ENCODE measurements at places on chromosomes 5 and 9.
A peak's percentile ranks its signal among the peaks of the same experiment; 100 is the strongest.

DNA sequence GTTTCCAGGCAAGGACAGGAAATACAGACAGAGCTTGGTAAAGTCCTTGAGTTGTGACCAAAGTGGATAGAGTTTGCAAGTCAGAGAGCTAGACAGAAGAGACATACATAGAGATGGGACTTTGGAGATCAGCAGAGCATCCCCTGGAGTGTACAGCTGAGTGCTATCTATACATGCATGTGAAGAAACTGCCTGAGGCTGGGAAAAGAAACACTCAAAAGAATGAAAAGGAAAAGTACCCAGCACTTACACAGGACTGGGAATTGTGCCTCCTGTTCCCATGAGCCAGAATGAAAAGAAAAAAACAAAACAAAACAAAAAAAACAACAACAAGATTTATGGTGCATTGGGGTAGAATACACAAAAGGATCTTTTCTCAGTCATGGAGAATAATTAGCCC lies 606.4 kb downstream of the ZNF608 start:
- no peak for DNase-seq

DNA sequence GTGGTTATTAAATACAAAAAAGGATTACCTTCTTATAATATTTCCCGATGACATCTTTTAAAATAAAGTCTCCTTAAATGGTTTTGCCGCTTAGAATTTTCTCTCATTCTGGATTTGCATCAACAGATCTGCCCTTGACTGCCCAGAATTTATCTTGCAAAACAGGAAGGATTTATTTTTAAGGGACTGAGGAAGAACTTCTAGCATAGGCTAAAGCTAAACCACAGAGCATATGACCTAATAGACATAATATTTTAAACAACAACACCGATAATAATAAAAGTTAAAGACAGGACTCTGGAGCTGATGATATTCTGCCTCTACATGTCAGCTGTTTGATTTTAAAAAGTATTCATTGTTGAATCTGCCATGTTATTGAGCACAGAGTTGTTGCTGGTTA lies 145.3 kb upstream of the ADCY2 start:
- peak; percentile 24 for DNase-seq

DNA sequence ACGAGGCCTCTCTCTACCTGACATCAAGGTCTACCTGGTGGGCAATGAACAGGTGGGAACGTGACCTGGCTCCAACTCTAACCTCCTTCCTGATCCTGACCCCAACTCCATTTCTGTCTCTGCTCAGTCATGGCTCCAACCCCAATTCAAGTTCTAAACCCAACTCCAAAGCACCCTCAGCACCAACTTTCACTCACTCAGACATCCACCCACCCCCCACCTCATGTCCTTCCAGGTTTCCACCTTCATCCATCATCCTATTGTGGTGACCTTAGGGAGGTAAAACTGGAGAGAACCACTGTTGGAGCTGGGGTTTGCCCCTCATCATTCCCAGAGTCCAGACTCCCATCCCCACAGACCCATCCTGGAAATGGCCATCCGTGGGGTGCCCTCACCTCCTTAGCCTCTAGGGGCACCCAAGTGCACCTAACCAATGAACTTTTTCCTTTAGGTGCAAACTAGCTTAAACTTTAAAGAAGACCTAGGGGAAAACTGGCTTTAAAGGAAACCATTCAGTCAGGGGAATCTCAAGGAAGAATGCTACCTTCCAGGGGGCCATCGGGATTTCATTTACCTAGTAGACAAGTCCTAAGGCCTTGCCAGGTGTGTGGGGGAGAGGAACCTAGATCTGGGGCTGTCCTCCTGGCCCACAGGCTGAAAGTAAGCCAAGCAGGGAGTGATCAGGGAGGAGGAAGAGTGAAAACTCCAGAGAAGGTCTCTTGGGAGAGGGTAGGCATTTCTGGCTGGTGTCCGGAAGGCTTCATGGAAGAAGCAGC lies 11.3 kb downstream of the RGS14 start:
- peak; percentile 35 for DNase-seq

DNA sequence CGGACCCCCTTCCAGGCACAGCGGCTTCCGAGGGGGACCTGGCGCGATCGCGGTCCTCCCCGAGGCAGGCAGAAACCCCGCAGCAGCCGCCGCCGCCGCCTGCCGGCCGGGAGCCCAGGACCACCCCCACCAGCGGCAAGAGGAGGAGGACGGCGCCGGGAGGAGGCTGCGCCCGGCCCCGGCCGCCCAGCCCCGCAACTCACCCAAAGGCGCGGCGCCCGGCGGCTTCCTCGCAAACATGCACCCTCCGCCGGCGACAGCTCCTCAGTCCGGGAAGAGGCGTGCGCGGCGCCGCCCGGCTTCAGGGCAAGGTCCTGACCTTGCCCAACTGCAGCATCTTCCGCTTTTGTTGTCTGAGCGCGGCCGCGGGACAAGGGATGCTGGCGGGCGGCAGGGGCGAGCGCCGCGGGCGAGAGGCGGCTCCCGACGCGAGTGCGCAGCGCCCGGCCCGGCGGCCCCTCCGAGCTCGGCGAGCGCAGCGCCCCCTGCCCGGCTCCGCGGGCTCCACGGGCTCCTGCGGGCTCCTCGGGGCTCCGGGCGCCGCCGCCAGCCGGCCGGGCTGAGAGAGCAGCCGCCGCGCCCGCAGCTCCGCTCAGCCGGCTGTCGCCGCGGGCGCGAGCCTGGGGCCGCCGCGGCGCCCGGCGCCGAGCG lies 507 bp downstream of the CTNND2 start:
- peak; percentile 4 for DNase-seq

- no peak for DNase-seq
These were observed 62.4 kb downstream of the MEF2C start for GRCh38 chr5:88820581-88820980.

- DNase-seq, result peak; percentile 76
These were observed 2.8 kb downstream of the MGAT4B start for GRCh38 chr5:179803651-179804554.

- no peak for DNase-seq
These were observed 2.9 kb downstream of the HTR1A start for GRCh38 chr5:63959177-63959982.

DNA sequence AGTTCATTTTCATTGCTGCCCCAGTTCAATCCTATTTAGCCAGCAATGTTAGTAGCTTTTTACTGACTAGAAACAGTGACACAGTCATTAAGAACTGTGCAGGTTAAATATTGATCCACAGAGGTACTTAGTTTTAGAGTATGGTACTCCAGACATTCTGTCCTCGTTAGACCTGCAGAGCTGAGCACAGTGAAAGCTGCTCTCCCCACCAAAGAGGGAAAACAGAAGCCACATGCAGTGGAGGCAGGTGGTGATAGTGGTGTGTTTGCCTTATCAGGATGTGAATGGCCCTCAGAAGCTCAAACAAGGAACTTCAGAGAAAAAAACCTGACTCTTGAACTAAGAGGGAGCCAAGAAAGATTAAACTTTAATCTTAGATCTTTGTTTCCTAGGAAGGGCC lies 75.5 kb downstream of the UNC13B start:
- no peak for DNase-seq

DNA sequence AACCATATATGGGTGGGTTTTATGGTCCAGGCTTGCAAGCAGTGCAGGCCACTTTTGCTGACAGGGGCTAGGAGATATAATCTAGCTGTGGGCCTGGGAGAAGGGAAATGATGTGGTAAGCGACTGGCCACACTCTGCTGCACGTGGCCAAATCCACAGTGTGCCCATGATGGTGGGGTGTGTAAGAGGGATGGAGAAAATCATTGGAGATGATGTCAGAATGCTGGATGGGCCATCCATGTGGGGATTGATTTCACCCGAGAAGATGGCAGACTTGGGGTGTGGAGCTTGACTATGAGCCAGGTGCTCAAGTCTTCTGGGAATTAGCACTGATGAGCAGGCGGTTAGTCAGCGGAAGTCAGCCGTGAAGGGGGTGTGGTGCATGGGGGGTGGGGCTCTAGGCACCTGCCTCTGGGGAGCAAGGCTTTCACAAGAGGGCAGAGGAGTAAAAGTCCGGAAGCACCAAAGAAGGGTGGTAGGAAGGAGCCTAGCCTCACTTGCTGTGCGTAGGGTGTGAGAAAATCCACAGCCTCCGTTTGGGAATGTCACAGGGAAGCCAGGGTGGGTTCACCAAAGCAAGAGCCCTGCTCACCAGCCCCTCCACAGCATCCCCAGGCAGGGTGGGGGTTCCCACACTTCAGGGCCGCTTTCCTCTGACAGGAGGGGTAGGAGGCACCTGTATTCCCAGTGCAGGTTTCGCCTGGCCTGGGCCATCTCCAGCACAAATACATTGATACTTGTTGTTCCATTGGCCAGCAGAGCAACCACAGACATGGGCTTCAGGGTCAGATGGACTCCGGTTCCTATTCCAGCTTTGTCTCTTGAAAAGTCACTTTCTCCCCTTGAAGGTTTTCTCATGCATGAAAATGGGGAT lies 44.5 kb upstream of the ANGPTL2 start:
- DNase-seq, result no peak

- no peak for DNase-seq
These were observed 1380.9 kb downstream of the PTPRD start for GRCh38 chr9:9231946-9232345.

GRCh38 chr5:167554564-167555290 lies 736.7 kb upstream of the WWC1 start:
- no peak for DNase-seq

DNA sequence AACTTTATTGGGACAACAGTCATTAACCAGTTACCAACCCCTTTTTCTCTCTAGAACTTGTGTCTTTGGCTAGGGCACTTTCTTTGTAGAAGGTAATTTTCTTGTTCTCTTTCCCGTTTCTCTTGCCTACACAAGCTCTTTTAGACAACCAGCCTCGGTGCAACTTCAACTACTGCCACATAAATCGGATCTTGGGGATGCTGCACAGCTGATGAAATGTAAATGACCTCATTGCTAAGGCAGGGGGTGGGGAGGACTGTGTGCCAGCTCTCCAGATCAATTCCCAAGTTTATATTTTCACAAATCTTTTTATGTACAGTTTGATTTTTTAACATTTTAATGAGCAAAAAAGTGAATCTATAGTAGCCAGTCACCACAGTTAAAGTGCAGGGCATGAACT lies 157.6 kb downstream of the DENND1A start:
- no peak for DNase-seq

- no peak for DNase-seq
These were observed 33.6 kb upstream of the COL5A1 start for GRCh38 chr9:134607971-134608370.

DNA sequence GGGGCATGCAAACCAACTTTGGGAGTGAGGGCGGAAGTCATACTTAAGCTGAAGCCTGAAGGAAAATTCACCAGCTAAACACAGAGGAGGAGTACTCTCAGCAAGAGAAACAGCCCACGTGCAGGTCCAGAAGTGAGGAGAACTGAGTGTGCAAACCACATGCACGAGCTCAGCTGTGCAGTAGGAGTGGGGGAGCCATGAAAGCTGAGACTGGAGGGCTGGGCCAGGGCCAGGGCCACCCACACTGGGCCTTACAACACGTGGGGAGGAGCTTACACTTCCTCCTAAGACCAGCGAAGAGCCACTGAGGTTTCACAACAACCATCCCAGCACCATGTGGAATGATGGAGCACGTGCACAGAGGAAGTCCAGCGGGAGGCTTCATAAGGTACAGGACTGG lies 9.3 kb upstream of the WWC1 start:
- DNase-seq, result peak; percentile 91

GRCh38 chr9:91734371-91734981 lies 215.6 kb downstream of the ROR2 start:
- peak; percentile 59 for DNase-seq
